ENCODE measurements at places on chromosomes 12 and 14.

DNA sequence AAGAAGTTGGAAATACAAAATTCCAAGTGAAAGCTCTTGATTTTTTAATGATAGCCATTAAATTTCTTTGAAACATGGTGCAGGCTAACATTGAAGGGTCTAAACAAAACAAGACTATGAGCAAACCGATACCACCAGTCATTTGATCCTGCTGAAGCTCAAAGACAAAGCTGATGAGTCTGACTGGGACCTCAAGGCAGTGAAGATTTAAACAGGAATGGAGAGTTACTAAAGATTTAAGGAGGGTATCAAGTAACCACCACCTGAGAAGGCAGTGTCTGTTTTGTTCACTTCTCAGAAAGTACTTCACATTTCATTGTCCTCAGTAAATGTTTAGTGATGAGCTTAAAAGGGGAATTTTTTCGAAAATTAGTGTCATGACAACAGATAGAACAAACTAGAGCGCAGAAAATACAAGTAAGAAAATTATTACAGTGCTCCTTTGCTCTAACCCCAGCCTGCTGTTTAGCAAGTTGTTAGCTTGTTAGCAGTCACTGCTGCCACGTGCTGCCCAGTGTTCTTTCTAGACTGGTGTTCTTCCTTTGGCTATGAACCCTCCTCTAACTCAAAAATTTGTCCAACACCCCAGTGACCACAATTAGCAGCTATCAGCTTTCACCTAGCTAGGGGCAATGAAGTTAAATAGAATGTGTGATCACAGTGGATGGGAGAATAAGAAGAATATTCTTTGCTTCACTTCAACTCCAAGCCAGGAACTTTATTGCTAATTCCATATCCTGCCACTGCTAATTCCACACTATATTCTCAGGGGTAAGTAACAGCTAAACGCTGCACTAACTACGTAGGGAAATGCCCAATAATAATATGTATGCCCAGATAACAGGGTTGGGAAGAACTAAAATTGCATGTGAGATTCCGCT, 41.1 kb downstream of the YAF2 start:
- no peak for DNase-seq

DNA sequence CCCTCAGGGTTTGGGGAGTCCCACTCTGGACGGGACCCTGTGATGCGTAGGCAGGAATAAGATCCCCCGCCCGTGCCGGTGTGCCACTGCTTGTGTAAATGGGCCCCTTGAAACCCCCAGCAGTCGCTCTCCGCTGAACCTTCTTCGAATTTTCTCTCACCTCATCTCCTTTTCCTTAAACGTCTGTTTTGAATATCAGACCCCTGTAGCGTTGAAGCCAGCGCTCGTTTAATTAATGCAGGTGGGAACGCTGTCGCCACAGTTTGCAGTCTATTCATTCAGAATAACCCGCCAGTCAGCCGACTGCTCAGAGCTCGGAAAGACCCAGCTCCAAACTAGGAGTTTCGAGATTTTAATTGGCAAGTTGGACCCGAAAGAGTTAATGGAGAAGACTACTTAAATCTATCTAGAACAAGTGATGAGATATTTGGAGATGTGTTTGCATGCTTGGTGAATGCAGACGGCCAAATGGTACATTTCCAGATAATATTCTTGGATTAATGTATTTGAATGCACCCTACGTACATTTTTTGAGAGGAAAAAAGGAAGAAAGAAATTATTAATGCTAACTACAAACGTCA, 739 bp upstream of the PPP2R5E start:
- no peak for DNase-seq

DNA sequence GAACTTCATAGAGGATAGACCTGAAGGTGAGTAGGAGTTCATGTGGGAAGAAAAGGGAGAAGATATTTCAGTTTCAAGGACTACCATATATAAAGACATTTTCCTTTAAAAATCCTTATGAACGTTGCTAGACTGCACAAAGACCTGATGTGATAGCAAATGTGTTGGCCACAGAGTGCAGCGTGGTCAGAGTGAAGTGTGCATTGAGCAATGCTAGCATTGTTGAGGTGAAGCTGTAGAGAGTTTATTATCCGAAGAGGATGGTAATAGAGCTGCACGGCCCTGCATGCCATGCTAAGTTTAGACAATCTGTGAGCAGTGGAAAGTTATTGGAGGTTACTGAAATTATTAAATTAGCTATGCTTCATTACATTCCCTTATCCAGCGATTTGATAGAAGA, 413.0 kb downstream of the CCDC91 start:
- DNase-seq: no peak

DNA sequence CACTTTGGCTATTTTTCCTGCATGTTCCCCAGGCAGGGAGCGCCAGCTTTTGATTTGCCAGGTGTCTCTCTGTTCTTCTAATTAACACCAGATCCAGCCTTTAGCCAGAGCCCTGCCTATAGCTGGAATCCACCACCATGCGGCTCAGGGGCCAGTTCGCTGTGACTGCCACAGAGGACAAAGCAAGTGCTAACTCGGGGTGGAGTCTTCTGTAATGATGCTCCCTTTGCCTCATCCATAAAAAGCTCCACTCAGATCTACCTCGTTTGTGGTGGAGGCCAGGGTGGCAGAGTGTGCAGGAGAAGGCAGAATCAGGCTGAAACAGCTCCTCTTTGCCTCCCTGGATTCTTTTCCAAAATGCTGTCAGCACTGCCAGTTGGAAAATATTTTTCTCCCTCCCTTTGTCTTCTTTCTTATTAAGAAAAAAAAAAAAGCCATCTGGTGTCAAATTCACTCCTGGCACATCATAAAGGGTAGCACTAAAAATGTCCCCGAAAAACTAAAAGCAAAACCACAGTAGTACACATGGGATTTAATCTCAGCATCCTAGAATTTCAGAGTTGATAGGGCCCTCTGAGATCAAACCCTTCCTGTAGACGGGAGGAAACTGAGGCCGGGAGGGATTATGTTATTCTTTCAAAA, 18.0 kb upstream of the CTDSP2 start:
- DNase-seq: no peak

GRCh38 chr14:41154143-41154807, 452.4 kb upstream of the LRFN5 start:
- DNase-seq: no peak

GRCh38 chr12:90211017-90211416, 502.4 kb upstream of the ATP2B1 start:
- no peak for DNase-seq

- no peak for DNase-seq
Observed at GRCh38 chr12:119412811-119413794, 78.6 kb downstream of the CCDC60 start.

GRCh38 chr14:68497011-68497410, 295.9 kb downstream of the ZFP36L1 start:
- no peak for DNase-seq

- no peak for DNase-seq
Observed at GRCh38 chr12:106240821-106241220, 7.0 kb downstream of the CKAP4 start.
